Caco-2 (cell line): ENCODE measurements at places on chromosomes 2 and 18.

DNA sequence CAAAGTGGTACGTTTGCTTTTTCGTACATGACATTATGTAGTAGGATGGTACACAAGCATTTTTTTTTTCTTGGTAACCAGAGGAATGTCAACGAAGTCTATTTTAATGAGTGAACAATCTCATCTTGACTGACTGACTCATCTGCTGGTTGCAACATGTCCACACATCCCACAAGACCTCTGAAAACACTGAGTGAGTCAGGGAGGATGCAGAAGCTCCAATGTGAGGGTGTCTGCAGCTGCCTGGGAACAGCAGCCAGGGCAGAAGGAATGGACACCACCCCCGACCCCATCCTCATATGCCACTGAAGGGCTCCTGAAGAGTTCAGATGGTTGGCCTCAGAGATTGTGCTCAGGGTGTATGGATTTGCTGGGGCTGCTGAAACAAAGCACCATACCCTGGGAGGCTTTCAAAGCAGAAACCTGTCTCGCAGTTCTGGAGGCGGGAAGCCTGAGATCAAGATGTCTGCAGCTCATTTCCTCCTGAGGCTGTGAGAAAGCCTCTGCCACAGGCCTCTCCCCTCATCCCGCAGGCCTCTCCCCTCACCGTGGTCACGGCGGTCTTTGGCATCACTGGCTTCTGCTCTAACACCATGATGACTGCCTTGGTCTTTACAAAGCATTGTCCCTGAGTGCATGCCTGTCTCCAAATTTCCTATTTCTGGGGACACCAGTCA lies 124.6 kb downstream of the LRATD1 start:
- DNase-seq = no peak

DNA sequence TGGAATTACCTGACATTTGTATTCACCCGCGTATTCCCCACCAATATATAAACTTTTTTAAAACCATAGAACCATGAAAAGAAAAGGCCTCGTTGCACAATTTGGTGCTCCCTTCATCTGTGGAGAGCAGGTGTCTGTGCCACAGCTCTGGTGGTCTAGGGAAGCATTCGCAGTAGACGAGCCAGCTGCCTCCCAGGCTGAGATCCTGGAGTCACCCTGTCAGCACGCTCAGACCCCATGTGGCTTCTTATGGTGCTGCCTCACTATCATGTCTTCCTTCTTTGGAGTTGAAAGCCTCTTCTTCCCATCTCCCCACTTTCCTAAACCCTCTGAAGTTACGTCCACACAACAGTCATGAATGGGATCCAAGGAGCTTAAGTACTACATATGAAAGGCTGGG lies 38.4 kb upstream of the ACKR3 start:
- DNase-seq = no peak

- no peak for DNase-seq
Observed at GRCh38 chr2:41924024-41924423, 123.8 kb upstream of the PKDCC start.

DNA sequence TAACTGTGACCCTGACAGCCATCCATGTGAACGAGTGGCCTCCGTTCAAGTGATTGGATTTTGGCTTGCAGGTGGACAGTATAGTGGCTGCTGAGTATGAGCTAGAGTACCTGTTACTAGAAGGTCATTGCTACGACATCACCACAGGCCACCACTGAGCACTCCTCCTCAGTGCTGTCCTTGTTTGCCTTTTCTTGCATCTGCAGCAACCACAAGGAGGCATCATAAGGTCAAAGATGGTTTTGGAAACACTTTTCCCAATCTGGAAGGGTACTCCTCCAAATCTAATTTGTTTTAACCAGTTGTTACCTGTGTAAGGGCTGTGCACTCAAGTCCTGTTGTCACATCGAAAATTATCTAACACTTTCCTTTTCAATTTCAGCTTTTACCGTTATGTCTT lies 81.2 kb downstream of the UGGT1 start:
- no peak for DNase-seq

GRCh38 chr18:7927119-7927518 lies 360.0 kb downstream of the PTPRM start:
- DNase-seq = no peak

- no peak for DNase-seq
Observed at GRCh38 chr2:187689372-187689771, 135.1 kb upstream of the TFPI start.

GRCh38 chr2:85976106-85976920 lies 87.5 kb upstream of the ST3GAL5 start:
- DNase-seq = peak; percentile 9

GRCh38 chr2:43085929-43086328 lies 140.5 kb downstream of the ZFP36L2 start:
- DNase-seq = no peak

DNA sequence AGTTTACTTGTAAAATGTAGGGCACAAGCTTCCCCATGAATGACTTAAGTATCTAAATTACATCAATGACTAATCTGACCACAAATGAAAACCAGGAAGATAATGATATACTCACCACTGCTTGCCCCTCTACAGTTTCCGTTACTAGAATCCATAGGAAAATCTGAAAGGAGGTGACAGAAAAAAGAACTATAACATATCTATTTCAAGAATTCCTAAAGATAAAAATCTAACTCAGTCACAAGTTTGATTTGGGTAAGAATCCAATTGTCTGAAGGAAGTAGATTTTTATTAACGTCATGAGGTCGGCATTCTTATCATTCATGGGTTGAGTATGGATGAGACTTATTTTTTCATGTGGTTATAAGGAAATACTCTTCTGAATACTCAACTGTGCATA lies 7.8 kb downstream of the FRZB start:
- DNase-seq = no peak

DNA sequence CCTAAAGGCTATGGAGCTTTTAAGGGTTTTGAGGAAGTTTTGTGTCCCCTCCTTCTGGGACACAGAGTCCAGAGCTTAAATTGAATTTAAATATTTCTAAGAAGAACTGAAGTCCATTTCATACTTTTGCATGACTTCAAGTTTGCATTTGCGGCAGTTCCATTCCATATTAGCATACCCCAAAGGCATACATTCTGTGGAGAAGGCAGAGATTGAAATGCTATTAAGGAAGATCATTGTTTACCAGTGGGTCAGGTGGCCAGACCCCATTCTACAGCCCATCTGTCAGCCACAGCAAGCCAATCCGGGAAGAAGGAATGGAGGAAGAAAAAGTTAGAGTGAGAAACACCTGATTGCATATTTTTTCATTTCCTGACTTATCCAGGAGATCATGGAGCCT lies 75.0 kb downstream of the DNAH7 start:
- DNase-seq = no peak

DNA sequence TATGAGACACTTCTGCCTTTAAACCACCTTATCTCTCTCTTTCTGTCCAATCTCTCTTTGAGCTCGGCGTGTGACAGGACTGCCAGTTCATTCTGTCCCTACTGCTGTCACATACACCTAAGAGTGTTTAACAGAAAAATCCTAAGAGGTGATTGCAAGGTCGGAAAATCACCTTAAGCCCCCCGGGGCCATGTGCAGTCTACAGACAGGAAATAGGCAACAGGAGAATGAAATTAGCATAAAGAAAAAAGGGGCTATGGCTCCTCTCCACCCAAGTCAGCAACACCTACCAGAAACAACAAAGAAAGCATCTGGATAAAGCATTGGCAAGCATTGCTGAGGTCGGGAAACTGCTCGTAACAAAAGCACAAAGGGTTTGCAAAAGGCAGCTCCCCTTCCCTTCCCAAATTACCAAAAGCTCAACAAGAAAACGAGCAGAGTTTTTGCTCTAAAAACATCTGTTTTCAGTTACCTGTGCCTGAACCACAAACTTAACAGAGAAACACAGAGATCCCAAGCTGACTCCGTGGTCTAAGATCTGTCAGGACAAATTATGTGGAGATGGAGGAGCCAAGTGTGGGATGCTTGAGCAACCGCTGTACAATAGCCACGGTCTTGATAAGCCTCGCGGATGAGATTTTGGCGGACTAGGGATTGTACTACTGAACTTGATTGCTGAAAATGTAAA lies 30.4 kb downstream of the ANKRD44 start:
- DNase-seq = no peak

DNA sequence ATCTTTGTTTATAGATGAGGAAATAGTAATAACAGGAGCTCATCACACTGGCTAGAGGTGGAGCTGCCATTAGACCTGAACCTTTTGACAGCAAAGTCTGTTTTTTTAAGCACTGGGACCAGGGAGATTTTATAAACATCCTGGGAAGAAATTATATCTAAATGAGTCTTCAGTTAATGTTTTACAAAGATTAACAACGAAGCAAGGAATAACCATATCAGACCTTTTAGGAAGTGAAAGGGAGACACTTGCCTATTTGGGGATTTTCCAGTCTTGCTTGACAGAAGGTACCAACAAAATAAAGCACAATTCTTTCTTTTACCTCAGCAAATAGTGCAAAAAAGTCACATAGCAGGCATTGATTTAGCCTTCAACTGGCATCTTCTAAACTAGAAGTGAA lies 777.0 kb downstream of the CPS1 start:
- no peak for DNase-seq

DNA sequence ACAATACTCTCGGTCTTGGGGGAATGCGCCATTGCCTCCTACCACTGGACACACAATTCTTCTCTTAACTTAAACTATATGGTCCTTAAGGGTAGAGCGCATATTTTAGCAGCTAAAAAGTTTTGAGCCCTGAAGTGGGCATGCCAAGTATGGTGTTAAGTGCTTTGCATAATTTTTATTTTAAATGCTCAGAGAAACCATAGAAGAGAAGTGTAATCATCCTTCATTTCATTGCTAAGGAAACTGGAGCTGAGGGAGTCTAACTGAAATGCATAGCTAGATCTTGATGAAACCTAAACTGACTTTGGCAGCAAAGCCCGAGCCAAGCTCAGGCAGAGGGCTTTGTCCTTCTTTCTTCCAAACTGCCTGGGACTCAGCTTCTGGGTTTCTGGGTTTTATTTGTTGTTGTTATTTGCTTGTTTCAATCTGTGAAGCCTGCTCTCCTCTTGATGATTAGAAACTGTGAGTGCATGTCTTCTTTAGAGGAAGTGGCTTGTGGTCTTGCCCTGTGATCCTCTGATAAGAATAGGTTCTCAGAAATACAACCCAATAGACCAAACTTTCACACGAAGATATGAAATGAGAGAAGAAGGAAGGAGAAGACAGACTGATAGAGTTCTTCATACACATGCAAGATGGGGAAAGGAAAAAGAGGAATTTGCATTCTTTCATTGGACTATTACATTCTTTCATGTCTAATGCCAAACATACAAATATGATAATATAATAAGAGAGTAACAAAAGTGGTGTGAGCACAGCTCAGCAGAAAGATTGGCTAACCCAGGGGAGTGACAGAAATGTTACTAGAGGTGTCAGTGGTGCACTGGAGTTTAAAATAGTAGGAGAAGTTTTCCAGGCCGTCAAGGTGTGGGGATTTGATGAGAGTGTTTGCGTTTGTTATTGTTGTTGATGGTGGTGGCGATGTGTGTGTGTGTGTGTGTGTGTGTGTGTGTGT lies 7.5 kb upstream of the RNF144A start:
- no peak for DNase-seq

DNA sequence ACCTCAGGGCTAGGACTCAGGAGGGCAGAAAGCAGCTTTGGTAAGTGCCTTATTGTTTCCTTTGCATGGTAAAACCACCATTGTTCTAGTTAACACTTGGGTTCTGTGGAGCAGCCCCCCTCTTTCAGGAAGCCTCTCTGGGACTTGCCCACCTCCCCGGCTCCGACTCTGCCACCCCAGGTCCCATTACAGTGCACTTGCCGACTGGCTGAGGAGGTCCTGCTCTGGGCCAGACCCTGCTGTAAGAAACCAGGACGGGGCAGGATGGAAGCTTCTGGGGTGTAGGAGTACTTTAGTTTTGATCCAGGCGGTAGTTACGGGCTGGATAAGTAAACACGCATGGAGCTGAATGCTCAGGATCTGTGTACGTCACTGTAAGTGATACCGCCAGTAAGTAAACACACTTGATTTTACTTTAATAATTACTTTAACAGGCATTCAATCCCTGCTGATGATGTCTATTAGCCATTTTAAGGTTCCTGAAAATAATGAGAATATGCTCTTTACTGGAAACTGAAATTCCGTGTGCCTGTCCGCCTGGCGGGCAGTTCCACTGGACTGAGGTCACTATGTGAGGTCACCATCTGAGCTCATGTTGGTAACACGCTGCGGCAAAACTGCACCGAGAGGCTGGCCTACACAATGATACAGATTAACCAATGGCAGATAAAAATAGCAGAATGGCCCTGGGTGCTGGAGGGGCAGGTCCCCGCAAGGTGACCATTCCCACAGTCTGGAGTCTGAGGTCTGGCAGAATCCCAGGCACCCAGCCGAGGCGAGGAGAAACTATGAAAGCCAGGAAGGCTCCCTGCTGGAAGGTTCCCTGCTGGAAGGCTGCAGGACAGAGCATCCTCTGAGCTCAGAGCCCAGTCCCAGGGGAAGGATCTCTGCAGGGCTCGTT lies 25.2 kb downstream of the HS1BP3 start:
- DNase-seq = no peak

DNA sequence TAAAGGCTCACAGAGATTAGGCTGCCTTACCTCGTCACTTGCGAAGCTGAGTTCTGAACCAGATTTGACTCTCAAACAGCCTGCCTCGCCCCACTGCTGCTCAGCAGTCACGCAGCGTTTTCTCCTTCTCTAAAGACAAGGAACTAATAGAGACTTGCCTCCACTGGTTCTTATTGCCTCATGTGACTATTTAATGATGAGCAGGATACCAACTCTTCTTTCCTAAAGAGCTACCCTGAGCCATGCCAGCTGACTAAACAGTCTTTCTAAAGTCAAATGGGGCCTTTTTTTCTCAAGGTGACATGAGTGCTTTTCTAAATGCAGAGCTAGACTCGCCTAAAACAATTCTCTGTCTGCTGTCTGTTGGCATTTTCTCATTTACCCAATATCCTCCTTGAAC lies 147.5 kb downstream of the NCKAP5 start:
- no peak for DNase-seq

- DNase-seq = no peak
Observed at GRCh38 chr2:97678298-97678697, 8.8 kb downstream of the C2orf92 start.

GRCh38 chr2:15640261-15640711 lies 48.6 kb downstream of the DDX1 start:
- DNase-seq = no peak

GRCh38 chr2:64932116-64932370 lies 57.2 kb upstream of the SLC1A4 start:
- DNase-seq = no peak

DNA sequence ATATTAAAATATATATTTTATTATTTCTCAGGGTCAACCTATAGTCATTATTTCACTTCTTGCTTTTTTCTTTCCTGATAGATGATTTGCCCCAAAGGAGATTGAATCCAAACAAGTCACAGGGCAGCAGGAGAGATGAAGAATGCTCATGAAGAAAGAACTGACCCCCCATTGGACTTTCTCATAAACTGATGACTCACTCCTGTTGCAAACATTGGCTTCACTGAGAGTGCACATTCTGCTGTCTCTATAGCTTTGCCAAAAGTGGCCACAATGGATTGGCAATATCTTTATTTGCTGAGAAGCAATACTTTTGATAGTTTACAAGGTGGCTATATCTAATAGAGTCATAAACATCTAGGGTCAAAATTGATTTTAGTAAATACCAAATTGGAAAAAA lies 55.9 kb upstream of the ZNF385B start:
- DNase-seq = no peak

GRCh38 chr2:1236606-1237005 lies 176.7 kb upstream of the TPO start:
- no peak for DNase-seq
